ENCODE measurements at places on chromosomes 7 and 10.

DNA sequence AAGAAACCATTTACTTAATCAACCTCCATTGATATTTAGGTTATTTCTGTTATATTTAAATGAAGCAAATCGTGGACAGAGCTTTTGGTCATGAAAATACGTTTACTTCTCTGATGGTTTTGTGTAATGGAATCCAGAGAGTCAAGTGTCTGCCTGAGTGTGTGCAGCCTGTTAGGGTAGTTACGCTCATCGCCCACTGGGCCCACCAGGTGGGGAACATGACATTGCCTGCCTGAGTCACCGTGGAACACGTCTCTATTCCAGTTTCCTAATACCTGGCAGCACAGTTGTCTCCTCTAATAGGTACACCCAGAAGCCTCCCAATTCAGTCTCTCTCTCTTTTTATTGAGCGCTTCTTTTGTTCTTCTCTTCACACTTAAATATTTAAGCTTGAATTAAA is 91.0 kb downstream of the ADCY1 start:
- DNase-seq: no peak

DNA sequence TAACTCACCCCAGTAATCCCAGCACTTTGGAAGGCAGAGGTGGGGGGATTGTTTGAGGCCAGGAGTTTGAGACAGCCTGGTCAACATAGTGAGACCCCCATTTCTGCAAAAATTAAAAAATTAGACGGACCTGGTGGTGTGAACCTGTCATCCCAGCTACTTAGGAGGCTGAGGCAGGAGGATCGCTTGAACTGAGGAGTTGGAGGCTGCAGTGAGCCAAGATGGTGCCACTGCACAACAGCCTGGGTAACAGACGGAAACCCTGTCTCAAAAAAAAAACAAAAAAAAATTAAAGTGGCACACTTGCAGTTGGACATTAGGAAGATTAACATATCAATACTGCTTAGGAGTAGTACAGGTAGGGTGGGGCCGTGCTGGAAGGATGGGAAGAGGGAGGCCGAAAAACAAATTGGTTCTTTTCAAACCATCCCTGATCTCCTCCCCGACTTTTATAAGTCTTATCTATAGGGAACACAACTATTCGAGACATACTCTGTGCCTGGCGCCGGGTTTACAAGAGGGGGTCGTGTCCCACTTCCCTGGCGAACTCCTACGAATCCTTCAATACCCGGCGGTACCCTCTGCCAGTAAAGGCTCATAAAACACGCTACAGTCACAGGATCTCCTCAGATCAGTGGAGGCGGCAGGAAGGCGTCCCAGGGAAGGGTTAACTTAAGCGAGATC is 628 bp downstream of the TAF6 start:
- DNase-seq: no peak

DNA sequence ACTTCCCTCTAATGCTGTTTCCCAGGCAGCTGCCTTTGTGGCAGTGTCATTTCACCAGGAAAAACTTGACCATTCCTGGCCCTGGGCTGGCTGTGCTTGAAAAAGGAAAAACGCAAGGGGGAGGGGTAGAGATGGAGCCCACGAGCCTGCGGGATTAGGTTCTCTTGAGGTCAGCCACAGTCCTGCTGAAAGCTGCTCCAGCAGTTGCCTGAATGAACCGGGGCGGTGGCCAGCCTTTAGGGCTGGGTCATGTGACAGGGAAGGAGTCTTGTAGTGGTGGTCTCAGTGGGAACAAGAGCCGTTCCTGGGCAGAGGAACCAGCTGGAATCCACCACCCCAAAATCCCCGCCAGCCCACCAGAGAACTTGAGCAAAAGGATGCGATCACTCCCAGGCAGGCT is 51.2 kb upstream of the LRRC4 start:
- no peak for DNase-seq

DNA sequence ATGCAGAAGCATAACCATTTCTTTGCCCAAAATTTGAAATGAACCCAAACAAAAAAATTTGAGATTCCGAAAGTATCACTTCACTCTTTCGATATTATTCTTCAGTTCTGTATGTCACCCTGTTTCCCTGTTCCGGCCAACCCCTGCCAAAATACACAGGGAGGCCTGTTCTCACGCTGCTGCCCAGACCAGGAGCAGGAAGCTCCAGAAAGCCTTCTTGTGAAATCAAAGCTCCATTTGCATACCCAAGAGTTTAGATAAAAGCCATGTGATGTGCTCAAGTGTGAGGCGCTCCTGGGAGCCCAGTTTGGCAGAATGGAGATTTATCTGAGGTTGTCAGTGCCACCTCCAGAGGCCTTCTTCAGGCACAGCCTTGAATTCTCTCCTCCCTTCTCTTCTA is 236.2 kb downstream of the FGFR2 start:
- DNase-seq: no peak

- no peak for DNase-seq
These were observed 117.7 kb downstream of the PFKFB3 start for GRCh38 chr10:6320320-6321010.

DNA sequence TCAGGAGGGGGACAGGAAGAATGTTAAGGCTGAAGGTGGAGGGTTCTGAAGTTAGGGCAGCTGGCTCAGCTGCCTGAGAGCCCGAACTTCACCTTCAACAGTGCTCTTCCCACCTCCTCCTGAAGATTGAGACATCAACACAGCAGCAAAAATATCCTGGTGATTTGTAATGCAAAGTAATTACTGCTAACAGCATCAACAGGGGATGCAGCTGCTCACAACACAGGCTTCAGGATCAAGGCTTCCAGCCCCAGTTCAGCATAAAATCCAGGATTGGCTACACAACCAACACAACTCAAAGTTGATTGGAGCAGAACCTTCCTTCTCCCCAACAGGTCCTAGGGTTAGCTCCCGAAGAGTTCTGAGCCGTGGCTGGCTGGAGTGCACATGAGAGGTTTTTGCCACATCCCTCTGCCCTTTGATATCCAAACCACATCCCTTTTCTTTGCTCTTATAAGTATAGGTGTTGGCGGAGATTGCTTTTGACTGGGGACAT is 242.4 kb downstream of the KIAA1217 start:
- DNase-seq: no peak

DNA sequence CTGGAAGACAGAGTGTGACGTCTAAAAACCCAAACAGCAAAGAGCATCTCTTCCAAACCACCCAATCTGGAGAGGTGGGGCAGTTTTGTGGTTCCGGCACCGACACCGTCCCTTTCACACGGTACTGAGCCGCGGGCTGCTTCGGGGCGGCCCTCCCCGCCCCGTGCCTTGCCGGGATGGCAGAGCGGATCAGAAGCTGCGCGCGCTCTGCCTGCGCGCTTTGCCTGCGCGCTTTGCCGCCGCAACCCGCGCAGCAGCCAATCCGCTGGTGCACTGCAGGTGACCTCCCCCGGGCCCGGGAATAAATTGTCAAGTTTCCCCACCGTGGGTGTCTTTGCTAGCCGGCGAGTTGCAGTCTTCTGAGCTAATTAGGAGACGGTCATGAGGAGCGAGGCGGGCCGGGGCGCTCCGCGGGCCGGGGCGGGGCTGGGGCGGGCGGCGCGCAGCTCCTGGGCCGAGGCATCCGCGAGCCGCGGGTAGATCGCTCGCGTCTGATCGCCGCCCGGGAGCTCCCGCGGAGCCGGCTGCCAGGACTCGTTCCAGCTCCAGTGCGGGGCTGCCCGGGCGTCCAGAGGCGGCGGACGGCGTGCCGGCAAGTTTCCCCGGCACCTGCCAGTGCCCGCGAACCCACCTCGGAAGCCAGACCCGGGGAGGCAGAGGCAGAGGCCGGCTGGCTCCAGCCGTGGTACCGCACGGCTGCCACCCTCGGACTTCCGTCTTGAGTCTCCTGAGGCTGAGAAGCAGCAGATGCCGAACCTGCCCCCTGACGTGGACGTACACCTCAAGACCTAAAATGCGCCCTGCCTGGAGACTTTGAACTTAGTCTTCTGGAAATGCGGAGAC is 536.0 kb upstream of the GALNT17 start:
- DNase-seq: peak; percentile 64

DNA sequence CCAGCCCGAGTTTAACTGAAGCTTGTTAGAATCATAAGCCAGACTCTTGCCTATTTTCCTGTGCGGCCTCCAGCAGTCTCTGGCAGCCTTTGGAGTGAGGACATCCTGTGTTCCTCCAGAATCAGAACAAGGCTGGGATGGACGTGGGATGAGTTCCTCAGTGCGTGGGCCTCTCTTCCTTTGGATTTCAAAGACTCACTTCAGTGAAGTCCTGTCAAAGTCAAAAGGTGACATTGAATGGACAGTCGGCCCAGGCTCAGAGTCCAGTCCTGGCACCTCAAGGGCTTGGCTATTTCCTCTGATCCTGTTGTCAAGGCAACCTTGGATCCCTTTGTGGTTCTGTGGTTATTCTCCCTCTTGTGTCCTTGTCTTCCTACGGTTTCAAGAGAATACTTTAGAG is 21.4 kb upstream of the SMC3 start:
- DNase-seq: no peak

DNA sequence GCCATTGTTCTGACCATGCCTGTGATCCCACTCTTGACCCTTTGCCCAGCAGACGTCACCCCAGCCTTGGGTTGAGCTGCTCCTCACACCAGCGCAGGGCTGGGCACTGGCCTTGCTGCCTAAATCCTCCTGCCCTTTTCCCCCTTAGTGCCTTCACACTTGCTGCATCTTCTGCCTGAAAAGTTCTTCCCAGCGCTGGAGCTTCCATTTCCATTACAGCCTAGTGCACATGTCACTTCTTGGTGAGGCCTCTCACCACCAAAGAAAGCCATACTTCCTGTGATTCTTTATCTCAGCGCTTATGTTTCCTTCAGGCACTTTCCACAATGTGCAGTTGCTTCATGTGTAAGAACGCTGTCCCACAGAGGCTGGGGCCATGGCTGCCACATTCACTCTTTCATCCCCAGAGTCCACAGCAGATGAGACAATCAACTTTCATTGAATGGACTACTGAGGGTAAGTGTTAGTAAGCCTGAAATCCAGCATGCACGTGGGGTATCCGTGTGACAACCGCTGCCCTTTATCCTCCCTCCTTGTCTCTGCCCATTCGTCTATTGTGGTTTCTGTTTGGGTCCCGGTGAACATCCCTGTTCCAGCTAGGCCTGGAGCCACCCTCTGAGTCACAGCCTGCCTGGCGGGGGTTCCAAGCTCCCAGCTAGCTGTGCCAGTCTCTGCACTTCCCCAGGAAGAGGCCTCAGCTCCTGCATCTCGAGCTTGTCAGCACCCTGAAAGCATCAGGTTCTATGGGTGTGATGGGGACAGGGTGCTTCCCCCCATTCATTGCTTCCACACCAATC is 37.3 kb downstream of the ADRA2A start:
- DNase-seq: no peak

- no peak for DNase-seq
These were observed 18.5 kb upstream of the FOXL3 start for GRCh38 chr7:271266-272107.

DNA sequence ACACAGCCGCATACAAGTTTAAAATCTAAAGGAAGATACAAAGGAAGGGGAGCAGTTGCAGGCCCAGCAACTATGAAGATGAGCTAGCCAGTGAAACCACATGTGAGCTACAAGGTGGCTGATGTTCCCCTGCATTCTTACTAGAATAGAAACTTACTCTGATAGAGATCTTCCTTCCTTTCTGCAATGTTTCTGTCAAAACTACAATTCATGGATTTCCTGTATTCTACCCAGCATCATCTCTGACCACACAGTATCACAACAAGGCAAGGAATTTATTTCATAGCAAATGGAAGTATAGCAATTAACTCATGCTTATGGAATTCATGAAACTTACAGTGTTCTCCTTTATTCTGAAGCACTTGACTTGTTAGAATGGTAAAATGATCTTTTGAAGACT is 68.7 kb upstream of the AASS start:
- DNase-seq: no peak

DNA sequence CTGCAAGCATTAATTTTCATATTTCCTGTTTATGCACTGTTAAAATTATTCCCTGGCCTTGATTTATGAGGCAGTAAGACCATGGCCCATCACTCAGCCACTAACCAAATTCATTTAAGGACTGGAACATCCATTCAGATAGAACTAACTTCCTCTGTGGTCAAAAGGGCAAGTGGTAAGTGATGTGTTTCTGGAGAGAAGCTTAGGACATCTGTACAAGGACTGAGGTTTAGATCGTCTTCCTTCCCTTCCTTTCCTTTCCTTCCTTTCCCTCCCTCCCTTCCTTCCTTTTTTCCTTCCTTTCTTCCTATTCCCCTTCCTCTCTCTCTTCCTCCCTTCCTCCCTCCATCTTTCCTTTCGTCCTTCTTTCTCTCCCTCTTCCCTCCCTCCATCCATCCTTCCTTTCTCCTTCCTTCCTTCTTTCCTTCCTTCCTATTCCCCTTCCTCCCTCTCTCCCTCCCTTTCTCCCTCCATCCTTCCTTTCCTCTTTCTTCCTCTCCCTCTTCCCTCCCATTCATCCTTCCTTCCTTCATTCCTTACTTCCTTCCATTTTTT is 1019.4 kb downstream of the TYW1 start:
- DNase-seq: no peak

- DNase-seq: no peak
These were observed 2.7 kb downstream of the SEMA3A start for GRCh38 chr7:84191842-84192241.

GRCh38 chr10:4285121-4285520 is 500.1 kb upstream of the KLF6 start:
- no peak for DNase-seq

GRCh38 chr7:49596701-49597491 is 176.5 kb upstream of the VWC2 start:
- no peak for DNase-seq

- DNase-seq: no peak
These were observed 32.5 kb downstream of the ZNF277 start for GRCh38 chr7:112238852-112239610.

DNA sequence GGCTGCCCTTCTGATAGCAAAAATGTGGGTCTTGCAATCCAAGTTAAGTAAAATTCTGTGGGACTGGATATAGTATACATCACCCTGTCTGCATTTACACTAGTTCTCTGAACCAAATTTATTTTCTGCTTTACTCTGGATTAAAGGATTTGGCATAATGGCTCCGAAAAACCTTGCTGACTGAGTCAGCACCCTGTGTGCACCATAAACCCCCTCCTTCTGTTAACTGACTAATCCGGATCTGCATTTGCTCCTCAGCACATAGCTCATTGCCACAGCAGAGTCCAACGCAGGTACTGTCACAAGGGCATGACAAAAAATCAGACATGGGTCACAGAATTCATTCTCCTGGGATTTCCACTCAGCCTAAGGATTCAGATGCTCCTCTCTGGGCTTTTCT is 1.3 kb downstream of the OR2A5 start:
- DNase-seq: no peak

DNA sequence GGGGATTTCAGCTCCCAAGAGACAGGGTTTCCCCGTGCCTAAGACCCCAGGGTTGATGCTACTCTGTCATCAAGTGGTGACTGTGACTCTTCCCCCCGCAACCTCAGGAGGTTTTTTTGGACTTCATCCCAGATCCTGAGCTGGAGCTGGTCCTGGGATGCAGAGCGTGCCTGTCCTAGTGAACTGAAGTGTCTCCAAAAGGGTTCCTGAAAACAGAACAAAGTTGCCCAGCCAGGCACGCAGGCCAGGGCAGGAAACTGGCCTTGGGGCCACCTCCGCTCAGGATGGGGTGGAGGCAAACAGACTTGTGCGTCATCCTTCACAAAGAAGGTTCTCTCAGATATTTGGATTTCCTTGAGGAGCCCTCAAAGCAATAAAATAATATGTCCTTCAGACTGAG is 118.9 kb downstream of the ITIH5 start:
- no peak for DNase-seq
